ENCODE measurements at places on chromosomes 3 and 15.

- DNase-seq, result peak; percentile 58
Observed at GRCh38 chr3:15983232-15983631, 185.5 kb upstream of the ANKRD28 start.

GRCh38 chr3:52396907-52397591 lies 47.9 kb downstream of the SEMA3G start:
- DNase-seq, result no peak

DNA sequence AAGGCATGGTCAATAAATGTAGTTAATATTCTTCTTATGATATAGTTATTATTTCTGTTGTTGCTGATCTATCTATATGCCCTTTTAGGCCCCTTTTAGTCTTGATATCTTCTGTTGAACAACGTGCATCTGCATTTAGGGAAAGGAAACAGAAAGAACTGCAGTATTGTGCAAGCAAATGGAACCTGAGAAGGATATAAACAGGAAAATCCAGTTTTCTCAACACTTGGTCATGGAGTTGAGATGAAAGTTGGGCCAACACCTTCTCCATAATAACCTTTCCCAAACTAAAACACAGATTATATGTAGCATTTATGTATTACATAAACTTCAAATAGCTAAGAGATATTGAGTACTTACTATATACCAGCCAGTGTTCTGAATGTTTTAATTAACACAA lies 179.7 kb downstream of the ADAMTS9 start:
- no peak for DNase-seq

GRCh38 chr3:64345371-64345770 lies 120.1 kb upstream of the PRICKLE2 start:
- peak; percentile 86 for DNase-seq

- DNase-seq, result no peak
Observed at GRCh38 chr3:118802325-118803095, 232.1 kb downstream of the IGSF11 start.

DNA sequence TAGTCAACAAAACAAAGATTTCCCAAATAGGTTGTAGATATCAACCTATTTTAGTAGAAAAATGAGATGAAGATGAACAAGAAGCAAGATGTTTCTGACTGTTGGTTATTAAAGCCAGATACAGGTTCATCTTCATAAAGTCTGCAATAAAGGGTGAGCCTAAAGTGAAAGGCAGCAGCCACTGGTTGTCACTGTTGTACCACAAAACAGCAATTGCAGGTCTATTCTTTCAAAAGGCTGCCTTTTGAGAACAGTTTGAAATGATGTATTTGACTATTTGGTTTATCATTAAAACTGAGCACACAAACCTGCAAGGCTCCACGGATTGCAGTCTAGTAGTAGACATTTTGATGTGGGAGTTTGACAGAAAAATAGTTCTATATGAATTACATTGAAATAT lies 543.4 kb downstream of the GBE1 start:
- DNase-seq, result peak; percentile 29
